Naive thymus-derived CD4-positive, alpha-beta T cell (primary cell): ENCODE measurements at places on chromosomes 12 and 14.

GRCh38 chr14:91875525-91876286 is 8.4 kb upstream of the TC2N start:
- H3K4me3 ChIP-seq: peak overlapping the region; percentile 10
- peaks cover 59% of the 10 kb centered on the region for H3K4me1 ChIP-seq
- peak overlapping the region; percentile 35 for H3K27ac ChIP-seq
- H3K27me3 ChIP-seq: no peaks in the 10 kb centered on the region

- H3K4me1 ChIP-seq: peaks cover 24% of the 10 kb centered on the region
- peak overlapping the region; percentile 96 for H3K27ac ChIP-seq
- H3K4me3 ChIP-seq: peak overlapping the region; percentile 67
- DNase-seq: peak; percentile 77
- peaks cover 12% of the 10 kb centered on the region for H3K36me3 ChIP-seq
Measured at GRCh38 chr12:45730348-45731189, 1.1 kb downstream of the ARID2 start.

- no peak for DNase-seq
- no peak overlapping the region for H3K27ac ChIP-seq
- H3K4me1 ChIP-seq: peaks cover 38% of the 10 kb centered on the region
- no peak overlapping the region for H3K4me3 ChIP-seq
- H3K27me3 ChIP-seq: no peaks in the 10 kb centered on the region
Measured at GRCh38 chr12:31740628-31741027, 11.8 kb upstream of the AMN1 start.

GRCh38 chr14:77098529-77099353 is 683 bp downstream of the CIPC start:
- DNase-seq: no peak
- H3K4me3 ChIP-seq: peak overlapping the region; percentile 85
- peaks cover 11% of the 10 kb centered on the region for H3K4me1 ChIP-seq
- H3K27ac ChIP-seq: peak overlapping the region; percentile 97
- H3K36me3 ChIP-seq: no peaks in the 10 kb centered on the region

- no peaks in the 10 kb centered on the region for H3K4me1 ChIP-seq
- H3K4me3 ChIP-seq: no peak overlapping the region
- DNase-seq: no peak
- no peaks in the 10 kb centered on the region for H3K27me3 ChIP-seq
Measured at GRCh38 chr12:92070864-92071445, 74.7 kb downstream of the BTG1 start.

DNA sequence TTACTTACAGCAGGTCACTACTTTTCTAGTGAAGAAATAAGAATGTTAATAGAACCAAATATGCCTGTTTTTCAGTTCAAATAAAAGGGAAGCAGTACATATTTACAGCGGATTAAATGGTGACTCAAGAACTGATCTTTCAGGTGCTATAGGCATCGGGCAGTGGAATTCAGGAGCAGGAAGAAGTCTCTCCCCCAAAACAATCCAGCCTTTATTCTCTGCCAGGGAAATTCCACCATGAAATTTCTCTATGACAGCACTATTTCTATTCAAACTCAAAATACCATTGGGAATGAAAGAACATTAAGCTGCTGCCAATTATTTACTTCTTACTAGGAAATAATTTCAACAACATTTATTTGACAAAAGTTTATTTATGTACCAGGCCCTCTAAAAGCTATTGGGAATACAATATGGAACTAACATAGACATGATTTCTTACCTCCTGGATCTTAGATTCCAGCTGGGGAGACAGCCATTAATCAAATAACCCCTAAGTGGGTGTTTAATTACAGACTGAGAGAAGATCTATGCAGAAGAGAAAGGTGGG is 60.3 kb upstream of the KRR1 start:
- H3K27me3 ChIP-seq: no peaks in the 10 kb centered on the region
- DNase-seq: no peak
- no peaks in the 10 kb centered on the region for H3K36me3 ChIP-seq

DNA sequence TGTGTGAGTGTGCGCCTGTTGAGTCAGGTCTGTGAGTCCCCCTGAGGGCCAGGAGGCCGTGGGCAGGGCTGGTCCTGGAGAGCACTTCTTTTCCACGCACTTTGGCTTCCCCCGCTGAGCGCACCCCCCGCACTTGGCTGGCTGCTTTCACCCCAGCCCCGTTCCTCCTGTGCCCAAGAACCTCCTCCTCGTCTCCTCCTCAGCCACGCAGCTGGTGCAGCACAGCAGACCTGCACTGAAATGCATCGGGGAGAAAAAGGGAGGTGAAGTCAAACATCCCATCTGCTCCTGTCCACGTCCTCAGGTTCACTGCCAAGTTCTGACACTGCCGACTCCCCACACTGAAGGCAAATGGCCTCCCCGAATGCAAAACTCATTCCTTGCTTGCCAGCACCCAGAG is 362.7 kb upstream of the SFSWAP start:
- no peaks in the 10 kb centered on the region for H3K4me1 ChIP-seq
- DNase-seq: no peak
- no peak overlapping the region for H3K4me3 ChIP-seq
- no peaks in the 10 kb centered on the region for H3K27me3 ChIP-seq

- H3K27me3 ChIP-seq: no peaks in the 10 kb centered on the region
- no peaks in the 10 kb centered on the region for H3K4me1 ChIP-seq
- H3K4me3 ChIP-seq: no peak overlapping the region
- DNase-seq: no peak
Measured at GRCh38 chr12:48775991-48776649, 12.8 kb downstream of the ADCY6 start.

GRCh38 chr12:57614178-57614947 is 3.1 kb downstream of the ARHGEF25 start:
- H3K4me1 ChIP-seq: peaks cover 2% of the 10 kb centered on the region
- no peaks in the 10 kb centered on the region for H3K27me3 ChIP-seq
- no peak overlapping the region for H3K4me3 ChIP-seq
- no peak for DNase-seq
- H3K36me3 ChIP-seq: no peaks in the 10 kb centered on the region

- no peak for DNase-seq
- no peak overlapping the region for H3K27ac ChIP-seq
- H3K36me3 ChIP-seq: no peaks in the 10 kb centered on the region
- no peak overlapping the region for H3K4me3 ChIP-seq
Measured at GRCh38 chr14:92323916-92324818, 1.2 kb downstream of the SLC24A4 start.

GRCh38 chr14:71702786-71703185 is 229.4 kb upstream of the RGS6 start:
- H3K27me3 ChIP-seq: no peaks in the 10 kb centered on the region
- H3K4me1 ChIP-seq: no peaks in the 10 kb centered on the region
- H3K27ac ChIP-seq: no peak overlapping the region
- no peaks in the 10 kb centered on the region for H3K36me3 ChIP-seq
- H3K4me3 ChIP-seq: no peak overlapping the region

DNA sequence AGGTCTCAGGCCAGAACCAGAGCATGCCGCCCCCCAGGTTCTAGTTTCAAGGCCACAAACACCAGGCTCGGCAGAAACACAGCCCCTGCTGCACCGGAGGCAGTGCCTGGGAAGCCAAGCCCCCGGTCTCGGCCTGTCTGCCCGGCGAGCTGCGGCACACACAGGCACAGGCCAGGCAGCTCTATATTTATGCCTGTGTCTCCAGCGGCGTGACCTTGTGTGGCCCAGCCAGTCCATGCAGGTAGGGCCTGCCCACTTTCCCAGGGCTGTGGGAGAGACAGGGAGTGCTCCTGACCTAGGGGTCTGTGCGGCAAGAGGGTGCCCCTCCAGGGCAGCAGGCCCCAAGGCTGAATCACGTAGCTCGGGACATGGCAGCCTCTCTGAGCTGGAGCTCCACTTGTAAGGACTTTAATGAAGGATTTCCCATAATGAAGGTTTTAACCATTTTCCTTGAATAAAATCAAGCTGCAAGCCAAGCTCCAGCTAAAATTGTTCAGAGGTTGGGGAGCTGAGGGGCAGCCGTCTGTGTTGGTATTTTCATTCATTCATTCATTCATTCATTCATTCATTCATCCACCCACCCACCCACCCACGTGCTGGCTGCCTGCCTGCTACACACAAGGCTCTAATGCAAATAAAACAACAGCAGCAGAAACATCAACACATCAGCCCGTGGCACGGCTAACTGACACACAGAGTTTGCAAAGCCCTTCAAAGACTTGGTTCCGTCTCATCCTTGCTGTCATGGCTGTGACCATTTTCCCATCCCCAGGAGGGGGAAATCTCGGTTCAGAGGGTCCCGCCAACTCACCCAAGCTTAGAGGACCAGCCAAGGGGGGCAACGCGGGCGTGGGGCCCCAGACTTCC is 92.0 kb downstream of the RFLNA start:
- peaks cover 5% of the 10 kb centered on the region for H3K36me3 ChIP-seq
- H3K4me1 ChIP-seq: peaks cover 4% of the 10 kb centered on the region
- H3K27ac ChIP-seq: no peak overlapping the region
- DNase-seq: no peak
- H3K4me3 ChIP-seq: no peak overlapping the region

GRCh38 chr14:86823581-86823980 is 1169.4 kb downstream of the GALC start:
- no peak overlapping the region for H3K27ac ChIP-seq
- H3K27me3 ChIP-seq: no peaks in the 10 kb centered on the region
- H3K4me1 ChIP-seq: no peaks in the 10 kb centered on the region
- H3K4me3 ChIP-seq: no peak overlapping the region
- DNase-seq: no peak

GRCh38 chr12:110015132-110015531 is 15.9 kb downstream of the ANKRD13A start:
- no peak overlapping the region for H3K4me3 ChIP-seq
- peaks cover 11% of the 10 kb centered on the region for H3K36me3 ChIP-seq
- H3K4me1 ChIP-seq: peaks cover 19% of the 10 kb centered on the region
- H3K27me3 ChIP-seq: no peaks in the 10 kb centered on the region

- no peaks in the 10 kb centered on the region for H3K4me1 ChIP-seq
- no peak for DNase-seq
- H3K27ac ChIP-seq: no peak overlapping the region
- H3K27me3 ChIP-seq: no peaks in the 10 kb centered on the region
- no peak overlapping the region for H3K4me3 ChIP-seq
Measured at GRCh38 chr12:42468341-42468821, 121.2 kb downstream of the PRICKLE1 start.

DNA sequence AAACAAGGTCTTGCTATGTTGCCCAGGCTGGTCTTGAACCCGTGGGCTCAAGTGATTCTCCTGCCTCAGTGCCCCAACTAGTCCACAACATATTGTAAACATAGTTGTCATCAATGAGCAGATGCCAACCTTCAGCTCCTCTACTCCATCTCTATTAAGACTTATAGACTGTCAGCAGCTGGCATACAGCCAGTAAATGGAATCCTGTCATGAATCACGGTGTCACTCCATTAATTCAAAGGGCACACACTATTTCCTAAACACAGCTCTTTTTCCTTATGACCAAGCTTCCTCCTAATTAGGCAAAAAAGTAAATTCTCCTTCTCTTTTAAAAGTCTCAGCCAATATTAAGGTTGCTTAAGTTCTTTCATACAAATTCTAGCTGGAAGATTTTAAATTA is 111.2 kb downstream of the ITPR2 start:
- H3K36me3 ChIP-seq: no peaks in the 10 kb centered on the region
- H3K27me3 ChIP-seq: no peaks in the 10 kb centered on the region
- H3K4me3 ChIP-seq: no peak overlapping the region
- no peak for DNase-seq
- peaks cover 5% of the 10 kb centered on the region for H3K4me1 ChIP-seq

DNA sequence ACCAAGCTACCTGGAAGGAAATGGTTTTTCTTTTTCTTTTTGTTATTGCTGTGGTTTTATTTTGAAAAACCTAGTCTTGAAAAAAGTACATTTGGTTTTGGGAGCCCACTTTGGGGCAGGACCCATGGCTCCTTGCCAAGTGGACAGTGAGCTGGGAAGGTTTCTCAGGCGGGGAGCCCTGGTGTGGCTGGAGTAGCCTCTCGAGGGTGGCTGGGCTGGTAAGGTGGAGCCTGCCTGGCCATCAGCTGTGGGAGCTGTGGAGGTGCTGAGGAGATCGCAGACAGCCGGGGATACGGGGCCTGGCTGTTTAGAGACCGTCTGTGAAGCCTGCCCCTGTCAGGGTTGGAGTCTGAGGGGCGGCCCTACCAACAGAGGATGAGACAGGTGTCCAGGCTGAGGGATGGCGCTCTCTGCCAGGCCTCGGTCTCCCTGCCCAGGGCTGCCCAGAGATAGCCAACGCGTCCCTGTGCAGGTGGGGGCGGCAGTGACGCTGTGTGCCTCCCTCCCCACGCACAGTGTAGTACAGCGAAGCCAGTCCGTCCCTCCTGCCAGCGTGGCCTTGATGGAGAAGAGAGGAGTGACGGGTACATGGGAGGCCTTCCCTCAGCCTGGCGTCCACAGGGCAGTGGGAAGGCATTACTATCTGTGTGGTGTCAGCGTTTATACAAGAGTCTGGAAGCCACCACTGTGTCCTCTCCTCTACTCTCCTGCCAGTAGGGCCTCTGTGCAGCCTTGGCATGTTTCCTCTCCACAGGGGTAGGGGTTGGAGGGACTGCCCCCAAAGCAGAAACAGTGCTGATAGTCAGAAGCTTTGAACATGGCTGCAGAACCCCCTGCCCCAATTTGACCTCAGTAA is 5.9 kb downstream of the RIN3 start:
- no peak for DNase-seq
- peaks cover 54% of the 10 kb centered on the region for H3K4me1 ChIP-seq
- H3K4me3 ChIP-seq: no peak overlapping the region
- H3K27ac ChIP-seq: no peak overlapping the region
- no peaks in the 10 kb centered on the region for H3K36me3 ChIP-seq

GRCh38 chr12:131397493-131398181 is 313.3 kb upstream of the SFSWAP start:
- H3K27ac ChIP-seq: no peak overlapping the region
- H3K27me3 ChIP-seq: no peaks in the 10 kb centered on the region
- no peaks in the 10 kb centered on the region for H3K36me3 ChIP-seq

- H3K4me1 ChIP-seq: no peaks in the 10 kb centered on the region
- no peaks in the 10 kb centered on the region for H3K27me3 ChIP-seq
- no peaks in the 10 kb centered on the region for H3K36me3 ChIP-seq
- no peak for DNase-seq
- no peak overlapping the region for H3K27ac ChIP-seq
Measured at GRCh38 chr14:95609398-95609990, 74.6 kb downstream of the GLRX5 start.

DNA sequence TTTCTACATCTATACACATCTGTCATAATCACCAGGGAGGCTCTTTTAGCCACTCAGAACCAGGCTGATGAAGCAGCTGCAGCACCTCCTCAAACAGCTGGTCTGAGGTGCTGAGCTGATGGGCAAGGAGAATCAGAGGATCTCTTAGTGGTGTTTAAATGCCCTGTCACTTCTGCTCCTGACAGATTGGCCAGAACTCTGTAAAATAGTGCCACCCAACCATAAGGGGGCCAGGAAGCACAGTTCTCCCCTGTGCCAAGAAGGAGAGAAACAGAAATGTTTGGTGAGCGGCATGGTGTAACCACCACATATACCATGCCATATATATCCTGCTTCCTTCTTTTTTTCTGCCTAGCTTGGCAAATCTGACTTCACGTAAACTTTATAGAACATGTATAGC is 12.8 kb downstream of the SOCS2 start:
- H3K27me3 ChIP-seq: no peaks in the 10 kb centered on the region
- no peak overlapping the region for H3K4me3 ChIP-seq
- H3K36me3 ChIP-seq: no peaks in the 10 kb centered on the region
- DNase-seq: no peak
- no peaks in the 10 kb centered on the region for H3K4me1 ChIP-seq

- no peak overlapping the region for H3K27ac ChIP-seq
- H3K27me3 ChIP-seq: no peaks in the 10 kb centered on the region
- H3K36me3 ChIP-seq: no peaks in the 10 kb centered on the region
- H3K4me1 ChIP-seq: peaks cover 15% of the 10 kb centered on the region
Measured at GRCh38 chr12:124568431-124569374, 1.3 kb upstream of the NCOR2 start.
